ENCODE measurements at places on chromosomes 12 and 14.

GRCh38 chr12:126069549-126070165, 1004.4 kb downstream of the AACS start:
- DNase-seq, result peak; percentile 77

DNA sequence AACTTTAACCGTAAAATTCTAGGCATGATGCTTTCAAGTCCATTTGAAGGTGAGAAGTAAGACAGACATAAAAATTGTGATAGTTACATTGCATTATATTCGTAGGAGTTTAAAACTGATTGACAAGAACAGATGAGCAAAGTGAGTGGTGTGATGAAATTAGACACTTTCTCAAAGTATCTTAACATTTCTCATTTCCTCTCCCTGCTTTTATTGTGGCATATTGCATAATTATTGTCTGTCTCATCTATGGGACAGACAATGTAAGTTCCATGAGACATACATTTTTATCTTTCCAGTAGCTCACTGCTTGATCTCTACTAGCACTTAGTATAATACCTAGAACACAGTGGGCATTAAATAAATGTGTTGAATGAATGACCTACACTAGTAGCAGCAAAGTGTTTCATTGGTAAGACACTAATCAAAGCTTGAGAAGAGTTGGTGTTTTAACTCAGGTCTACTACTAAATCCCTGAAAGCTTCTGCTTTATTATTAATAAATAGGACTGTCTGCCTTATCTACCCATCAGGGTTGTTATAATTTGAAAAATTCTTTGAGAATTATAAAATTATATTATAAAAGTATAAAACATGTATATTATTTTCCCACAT, 19.0 kb downstream of the A2M start:
- DNase-seq, result no peak

GRCh38 chr14:49997991-49998390, 105.1 kb downstream of the ARF6 start:
- DNase-seq, result no peak

- DNase-seq, result no peak
Measured at GRCh38 chr12:85281636-85282312, 1.8 kb downstream of the ALX1 start.

GRCh38 chr12:50442178-50442908, 41.7 kb downstream of the LARP4 start:
- no peak for DNase-seq

GRCh38 chr12:108468196-108468968, 46.7 kb upstream of the FICD start:
- DNase-seq, result no peak

- DNase-seq, result no peak
Measured at GRCh38 chr14:69943084-69943780, 64.0 kb downstream of the SMOC1 start.

- no peak for DNase-seq
Measured at GRCh38 chr12:117042862-117043261, 56.4 kb downstream of the TESC start.

- DNase-seq, result no peak
Measured at GRCh38 chr12:65900912-65901672, 76.8 kb downstream of the HMGA2 start.

DNA sequence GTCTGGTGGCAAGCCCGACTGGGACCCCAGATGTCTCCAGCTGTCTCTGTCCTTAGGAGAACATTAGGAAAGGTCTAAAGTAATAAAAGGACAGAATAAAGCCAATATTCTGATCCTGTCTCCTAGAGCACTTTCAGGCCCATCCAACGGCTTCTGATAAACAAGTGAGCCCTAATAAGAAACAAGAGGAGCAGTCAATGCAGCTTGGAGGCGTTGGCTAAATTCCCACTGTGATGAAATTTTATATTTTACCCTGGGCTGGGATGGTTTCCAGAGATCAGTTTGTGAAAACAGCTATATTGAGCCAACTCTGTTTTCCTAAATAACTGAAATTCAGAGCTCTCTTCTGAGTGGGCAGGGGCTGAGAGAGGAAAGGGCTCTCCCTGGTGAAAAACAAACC, 55.5 kb upstream of the SRRM4 start:
- DNase-seq, result no peak

DNA sequence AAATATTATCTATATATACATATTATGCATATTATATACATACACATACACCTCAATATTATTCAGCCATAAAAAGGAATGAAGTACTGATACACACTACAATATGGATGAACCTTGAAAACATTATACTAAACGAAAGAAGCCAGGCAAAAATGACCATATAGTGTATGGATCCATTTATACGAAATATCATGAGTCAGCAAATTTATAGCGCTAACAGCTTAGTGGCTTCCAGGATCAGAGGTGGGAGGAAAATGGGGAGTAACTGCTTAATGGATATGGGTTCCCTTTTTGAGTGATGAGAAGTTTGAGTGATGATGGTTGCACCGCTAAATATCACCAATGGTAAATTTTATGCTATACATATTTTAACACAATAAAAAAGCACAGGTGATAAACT, 32.7 kb downstream of the PTGER2 start:
- DNase-seq, result no peak

DNA sequence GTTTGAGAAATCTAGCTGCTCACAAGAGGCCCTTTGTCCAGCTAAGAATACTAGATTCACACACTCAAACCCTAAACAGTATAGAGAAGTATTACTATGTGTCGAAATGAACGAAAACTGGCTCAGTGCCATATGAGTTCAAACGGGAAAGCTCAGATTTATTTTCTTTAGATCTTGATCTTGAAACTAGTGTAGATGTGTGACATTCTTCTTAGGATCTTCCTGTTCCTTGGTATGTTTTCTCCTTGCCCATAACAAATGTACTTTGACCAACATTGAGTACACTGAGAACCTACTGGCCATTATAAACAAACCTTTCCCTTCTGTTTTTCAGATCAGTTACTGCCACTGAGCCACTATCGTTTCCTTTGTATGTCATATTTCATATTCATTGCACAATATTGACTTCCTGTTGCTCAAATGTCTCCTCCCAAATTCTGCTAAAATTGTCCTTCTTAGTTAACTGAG, 21.3 kb downstream of the MYBPC1 start:
- no peak for DNase-seq

- DNase-seq, result no peak
Measured at GRCh38 chr12:77940011-77940423, 109.3 kb downstream of the NAV3 start.

DNA sequence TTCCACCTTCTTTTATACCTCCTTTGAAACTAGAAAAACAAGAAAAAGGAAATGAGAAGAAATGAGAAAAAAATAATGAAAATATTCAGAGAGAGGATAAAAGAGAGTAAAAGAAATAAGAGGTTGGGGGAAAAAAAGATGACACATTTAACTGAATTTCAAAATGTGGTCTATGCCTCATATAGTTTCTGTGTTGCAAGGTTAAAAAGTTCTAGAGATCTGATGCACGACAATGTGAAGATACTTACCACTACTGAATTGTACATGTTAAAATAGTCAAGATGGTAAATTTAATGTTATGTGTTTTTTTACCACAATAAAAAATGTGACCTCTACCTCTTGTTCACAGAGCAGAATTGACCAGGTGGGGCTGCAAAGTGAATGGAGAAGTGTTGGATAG, 314.8 kb upstream of the OR4E1 start:
- no peak for DNase-seq

DNA sequence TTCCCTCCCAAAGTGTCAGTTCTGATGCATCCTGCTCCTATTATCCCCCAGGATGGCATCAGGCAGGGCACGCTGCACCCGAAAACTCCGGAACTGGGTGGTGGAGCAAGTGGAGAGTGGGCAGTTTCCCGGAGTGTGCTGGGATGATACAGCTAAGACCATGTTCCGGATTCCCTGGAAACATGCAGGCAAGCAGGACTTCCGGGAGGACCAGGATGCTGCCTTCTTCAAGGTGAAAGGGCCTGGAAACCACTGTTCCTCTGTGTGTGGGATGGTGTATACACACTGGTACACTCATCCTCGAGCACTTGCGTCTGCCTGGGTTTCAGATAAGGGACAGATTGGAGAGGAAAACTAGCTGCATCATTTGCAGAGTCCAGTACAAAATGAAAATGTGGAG, 1.0 kb downstream of the IRF9 start:
- no peak for DNase-seq

DNA sequence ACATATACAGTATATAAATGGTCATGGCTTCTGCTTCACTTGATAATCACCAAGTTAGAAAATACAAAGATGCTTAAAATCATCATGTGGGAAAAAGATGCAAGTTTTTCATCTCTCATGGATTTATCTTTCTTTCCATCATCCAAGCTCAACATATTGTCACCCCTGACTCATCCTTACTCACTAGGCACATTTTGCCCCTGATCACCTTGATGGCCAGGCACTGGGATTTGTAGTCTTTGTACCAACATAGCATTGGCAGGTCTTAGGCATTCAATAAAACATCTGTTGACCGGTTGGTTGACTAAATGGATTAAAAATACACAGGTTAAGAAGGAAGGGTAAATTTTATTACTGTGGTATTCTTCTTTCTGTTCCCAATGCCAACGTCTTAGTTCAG, 28.1 kb downstream of the KLHDC2 start:
- no peak for DNase-seq

GRCh38 chr12:78470354-78471195, 394.0 kb upstream of the SYT1 start:
- DNase-seq, result peak; percentile 28

- DNase-seq, result no peak
Measured at GRCh38 chr14:71834284-71835204, 97.7 kb upstream of the RGS6 start.

GRCh38 chr12:60872850-60873713, 1277.3 kb downstream of the SLC16A7 start:
- DNase-seq, result peak; percentile 78

- DNase-seq, result no peak
Measured at GRCh38 chr12:2958432-2959191, 585 bp upstream of the TEAD4 start.

GRCh38 chr14:89394972-89395371, 22.1 kb downstream of the FOXN3 start:
- no peak for DNase-seq

- DNase-seq, result no peak
Measured at GRCh38 chr12:308511-308910, 45.9 kb upstream of the SLC6A13 start.

DNA sequence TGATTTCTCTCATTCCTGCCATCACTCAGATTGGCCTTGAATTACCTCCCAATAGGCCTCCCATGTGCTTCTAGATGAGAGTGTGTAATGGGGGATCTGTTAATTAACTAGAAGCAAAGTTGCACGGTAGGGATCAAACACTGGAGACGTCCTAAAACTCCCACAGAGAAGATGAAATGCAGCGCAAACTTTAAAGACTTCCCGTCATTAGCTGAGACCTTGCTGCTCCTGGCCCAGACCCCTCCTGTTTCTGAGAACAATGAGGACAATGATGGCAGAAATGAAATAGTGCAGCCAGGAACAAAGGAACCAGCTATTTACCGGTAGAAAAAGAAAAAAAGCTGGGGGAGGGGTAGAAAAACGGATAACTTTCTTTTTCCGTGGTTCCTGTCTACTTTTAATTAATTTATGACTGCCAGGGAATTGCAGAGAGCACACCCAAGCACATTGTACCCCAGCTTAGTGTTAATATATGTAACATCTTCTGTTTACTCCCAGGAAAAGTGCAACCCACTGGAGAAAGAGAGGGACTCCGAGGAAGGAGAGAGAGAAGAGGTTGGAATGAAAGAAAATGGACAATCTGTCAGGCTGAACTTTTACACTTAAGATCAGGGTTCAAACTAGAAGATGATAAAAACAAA, 280.7 kb upstream of the SOX5 start:
- DNase-seq, result no peak

DNA sequence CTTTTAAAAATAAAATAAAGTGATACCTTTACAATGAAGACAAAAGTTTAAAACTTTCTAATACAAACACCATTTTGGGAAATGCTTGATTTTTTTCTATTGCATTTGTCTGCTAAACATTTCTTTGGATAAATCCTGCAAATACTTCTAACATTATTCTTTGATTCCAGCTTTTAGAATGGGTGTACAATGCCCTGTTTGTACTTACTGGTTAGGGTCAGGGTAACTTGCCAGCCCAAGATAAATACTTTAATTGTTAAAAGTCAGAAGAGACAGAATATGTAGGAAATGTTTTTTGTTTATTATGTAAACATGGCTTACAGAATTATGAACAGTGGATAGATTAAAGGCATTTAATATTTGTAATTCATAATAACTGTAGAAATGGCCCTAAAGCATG, 60.5 kb downstream of the WASHC4 start:
- DNase-seq, result no peak

GRCh38 chr12:68759852-68760251, 13.9 kb downstream of the SLC35E3 start:
- DNase-seq, result no peak

GRCh38 chr14:23056956-23057756, at the start of gene CDH24:
CDH24 (minus strand) TSS chr14:23057520; CDS start chr14:23055733, 1,787 bp downstream.
- no peak for DNase-seq

DNA sequence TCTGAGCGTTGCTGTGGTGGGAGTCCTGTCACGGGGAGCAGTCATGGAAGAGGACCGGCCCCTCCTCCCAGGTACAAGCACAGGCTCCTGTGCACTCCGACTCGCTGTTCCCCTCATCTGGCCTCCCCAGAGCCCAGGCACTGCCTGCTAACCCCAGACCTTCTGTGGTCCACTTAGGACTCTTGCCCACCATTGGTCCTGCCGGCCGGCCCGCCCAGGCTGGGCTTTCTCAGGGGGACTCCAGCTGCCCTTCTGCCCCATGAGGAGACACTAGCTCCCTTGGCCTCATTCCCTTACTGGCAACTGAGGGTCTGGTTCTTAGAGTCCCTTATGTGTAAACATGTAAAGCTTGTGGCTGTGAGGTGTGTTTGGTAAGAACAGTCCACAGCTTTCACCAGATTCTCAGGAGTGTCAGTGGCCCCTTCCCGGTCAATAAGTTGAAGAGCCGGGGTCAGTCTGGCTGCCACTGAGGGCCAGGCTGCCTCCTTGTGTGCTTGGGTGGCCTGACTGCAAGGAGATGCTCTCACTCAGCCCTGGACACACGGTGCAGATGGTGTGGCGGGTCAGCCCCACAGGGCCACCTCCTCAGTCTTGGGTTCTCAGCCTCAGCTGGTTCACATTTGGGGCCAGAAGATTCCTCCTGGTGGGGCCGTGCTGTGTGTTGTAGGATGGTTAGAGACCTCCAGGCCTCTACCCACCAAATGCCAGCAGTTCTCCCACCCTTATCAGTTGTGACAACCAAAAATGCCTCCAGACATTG, 43.6 kb downstream of the DDX51 start:
- DNase-seq, result no peak

DNA sequence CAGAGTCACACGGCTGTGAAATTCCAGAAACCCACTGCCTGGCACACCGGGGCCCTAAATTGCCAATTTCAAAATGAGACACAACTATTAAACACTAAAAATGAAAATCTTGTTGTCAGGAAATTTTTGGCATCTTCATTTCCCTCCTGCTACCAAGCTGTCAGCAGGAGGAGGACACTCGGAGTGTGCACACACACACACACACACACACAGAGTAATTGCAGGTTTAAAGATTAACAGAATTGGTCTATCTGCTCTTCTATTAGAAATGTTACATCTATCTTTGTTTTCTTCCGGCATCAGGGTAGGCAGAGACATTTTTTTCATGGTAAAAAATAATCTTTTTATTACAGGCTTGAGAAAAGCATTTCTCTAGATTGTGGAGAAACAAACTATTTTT, 314.2 kb downstream of the EGLN3 start:
- DNase-seq, result no peak

- no peak for DNase-seq
Measured at GRCh38 chr12:20751046-20751445, 55.9 kb downstream of the SLCO1C1 start.

All from SHP77 (cell line).